ENCODE measurements at places on chromosomes 1 and 21.

DNA sequence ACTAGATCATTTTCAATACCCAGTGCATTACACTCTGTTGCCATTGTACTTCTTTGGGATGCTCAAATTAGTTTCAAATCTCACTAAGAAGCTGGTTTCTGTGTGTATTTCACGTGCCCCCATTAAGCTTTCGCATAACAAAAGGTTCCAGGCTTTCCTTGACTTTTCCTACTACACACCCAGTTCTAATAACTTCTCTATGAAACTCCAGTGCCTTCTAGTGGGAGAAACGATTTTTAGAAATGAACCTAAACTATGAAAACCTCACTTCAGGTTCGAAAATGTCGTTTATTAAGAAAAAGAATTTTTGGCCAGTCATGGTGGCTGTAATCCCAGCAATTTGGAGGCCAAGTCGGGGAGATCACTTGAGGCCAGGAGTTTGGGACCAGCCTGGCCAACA lies 2.8 kb downstream of the CFHR4 start:
- no peak for DNase-seq

GRCh38 chr1:53145051-53145600 lies 2.7 kb upstream of the SLC1A7 start:
- no peak for DNase-seq

- peak; percentile 20 for DNase-seq
These were observed 29.3 kb upstream of the USP1 start for GRCh38 chr1:62407398-62408009.

GRCh38 chr1:147641695-147642592 lies 28.4 kb downstream of the ACP6 start:
- no peak for DNase-seq

- DNase-seq: no peak
These were observed 77.9 kb downstream of the LAMC1 start for GRCh38 chr1:183101081-183101480.

DNA sequence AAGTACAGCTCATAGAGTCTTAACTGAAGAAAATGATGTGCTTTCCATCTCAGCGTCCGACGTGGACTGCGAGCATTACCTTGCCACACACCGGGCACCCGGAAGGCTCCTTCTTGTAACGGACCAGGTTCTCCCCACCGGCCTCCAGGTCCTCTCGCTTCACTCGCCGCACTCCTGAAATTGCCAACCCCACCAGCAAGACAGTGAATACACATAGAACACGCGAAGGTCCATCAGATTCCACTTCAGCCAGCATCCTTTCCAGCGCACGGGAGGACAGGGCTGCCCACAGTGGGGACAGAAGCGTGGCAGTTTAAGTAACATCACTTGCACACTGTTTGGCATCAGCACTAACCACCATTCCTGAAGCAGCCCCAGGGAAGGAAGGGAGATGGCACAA lies 53.3 kb downstream of the PRDM15 start:
- no peak for DNase-seq

DNA sequence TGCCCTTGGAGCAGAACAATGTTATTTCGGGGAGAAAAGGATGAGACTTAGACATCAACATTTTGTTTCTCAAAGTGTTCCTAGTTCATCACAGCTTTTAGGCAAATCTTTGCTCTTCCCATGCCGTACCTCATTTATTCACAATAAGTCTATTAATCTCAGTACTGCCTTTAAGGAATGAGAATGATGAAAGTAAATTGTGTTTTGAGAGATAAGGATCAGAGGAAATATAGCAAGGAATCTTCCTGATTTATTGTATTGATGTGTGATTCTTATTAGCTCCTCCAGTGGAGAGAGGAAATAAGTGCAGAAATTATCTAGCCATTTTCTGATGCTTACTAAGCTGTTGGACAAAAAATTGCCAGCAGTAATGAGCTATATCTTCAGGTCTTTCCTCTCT lies 2.0 kb downstream of the POLR3C start:
- no peak for DNase-seq

DNA sequence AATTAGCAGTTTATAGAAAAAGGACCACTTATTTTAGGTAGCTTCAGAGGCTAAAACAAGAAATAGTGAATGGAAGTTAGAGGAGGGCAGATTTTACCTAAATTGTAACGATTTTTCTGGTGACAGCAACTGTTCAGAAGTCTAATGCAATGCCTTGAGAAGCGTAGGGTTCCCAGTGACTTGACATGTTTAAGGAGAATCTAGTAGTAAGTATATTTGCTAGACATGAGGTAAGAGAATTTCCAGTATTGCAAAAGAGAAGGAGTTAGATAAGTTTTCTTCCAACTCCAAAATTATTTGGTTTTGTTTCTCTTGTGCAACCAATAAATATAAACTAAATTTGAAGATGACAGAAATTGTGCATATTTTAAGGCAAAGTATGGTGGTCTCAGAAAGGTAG lies 140.0 kb downstream of the SMYD3 start:
- no peak for DNase-seq

- DNase-seq: no peak
These were observed 6.1 kb downstream of the STX12 start for GRCh38 chr1:27779122-27779521.

GRCh38 chr1:63968663-63969440 lies 195.0 kb downstream of the ROR1 start:
- no peak for DNase-seq

DNA sequence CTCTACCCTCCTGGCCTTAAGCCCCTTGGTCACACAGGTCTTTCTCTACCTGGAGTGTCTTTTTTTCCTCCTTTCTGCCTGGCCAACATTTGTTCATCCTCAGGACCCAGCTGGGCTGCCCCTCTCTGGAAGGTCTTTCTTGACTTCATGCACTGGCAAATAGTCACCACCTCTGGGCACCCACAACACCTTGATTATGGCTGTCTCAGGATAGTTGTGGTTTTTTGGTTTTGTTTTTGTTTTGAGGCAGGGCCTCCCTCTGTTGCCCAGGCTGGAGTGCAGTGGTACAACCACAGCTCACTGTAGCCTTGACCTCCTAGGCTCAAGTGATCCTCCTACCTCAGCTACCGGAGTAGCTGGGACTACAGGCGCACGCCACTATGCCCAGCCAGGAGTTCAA lies 10.8 kb downstream of the RPS6KA1 start:
- no peak for DNase-seq

GRCh38 chr1:69982992-69983391 lies 222.4 kb downstream of the LRRC40 start:
- no peak for DNase-seq

DNA sequence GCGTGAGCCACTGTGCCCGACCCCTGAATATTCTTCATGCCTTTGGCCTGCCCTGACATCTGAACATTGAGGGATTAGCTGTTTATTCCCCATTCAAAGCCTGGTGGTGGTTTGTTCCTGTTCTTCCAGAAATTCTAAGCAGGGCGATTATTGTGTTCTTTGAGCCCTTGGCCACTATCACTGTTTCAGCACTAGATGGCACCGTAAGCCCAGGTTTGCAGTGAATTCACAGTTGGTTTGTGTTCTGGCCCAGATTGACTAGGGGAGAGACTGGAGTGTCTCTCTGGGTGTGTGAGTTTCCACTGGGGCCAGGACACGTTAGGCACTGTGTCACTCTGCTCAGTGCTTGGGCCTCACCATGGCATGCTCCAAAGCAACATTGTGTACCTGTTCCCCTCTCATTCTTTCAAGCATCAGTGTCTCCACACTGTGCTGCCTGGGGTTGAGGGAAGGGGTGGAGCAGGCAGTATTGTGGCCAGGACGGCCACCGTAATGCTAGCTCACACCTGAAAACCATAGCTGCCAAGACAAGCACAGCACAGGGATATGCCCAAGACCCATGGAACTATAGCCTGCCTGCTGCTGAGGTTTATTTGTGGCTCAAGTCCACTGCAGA lies 52.7 kb downstream of the PKN2 start:
- no peak for DNase-seq

- no peak for DNase-seq
These were observed 109.3 kb downstream of the NTNG1 start for GRCh38 chr1:107250169-107250568.

- DNase-seq: no peak
These were observed 165.7 kb upstream of the SGIP1 start for GRCh38 chr1:66368261-66368660.

DNA sequence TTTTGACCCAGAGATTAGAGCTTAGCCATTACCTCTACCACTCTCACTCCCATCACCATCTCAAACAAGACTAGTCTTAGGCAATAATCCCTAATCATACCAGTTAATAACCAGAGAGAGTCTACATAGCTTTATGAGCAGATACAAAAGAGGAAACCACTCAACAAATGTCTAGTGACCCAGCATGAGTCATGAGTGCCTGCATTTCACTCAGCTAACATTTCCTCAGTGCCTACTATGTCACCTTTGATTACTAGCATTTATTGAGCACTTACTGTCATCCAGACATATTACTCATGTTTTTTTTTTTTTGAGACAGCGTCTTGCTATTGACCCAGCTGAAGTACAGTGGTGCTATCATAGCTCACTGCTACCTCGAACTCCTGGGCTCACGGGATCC lies 35.9 kb upstream of the GALNT2 start:
- DNase-seq: no peak

GRCh38 chr1:174971466-174971865 lies 28.3 kb upstream of the CACYBP start:
- DNase-seq: no peak

DNA sequence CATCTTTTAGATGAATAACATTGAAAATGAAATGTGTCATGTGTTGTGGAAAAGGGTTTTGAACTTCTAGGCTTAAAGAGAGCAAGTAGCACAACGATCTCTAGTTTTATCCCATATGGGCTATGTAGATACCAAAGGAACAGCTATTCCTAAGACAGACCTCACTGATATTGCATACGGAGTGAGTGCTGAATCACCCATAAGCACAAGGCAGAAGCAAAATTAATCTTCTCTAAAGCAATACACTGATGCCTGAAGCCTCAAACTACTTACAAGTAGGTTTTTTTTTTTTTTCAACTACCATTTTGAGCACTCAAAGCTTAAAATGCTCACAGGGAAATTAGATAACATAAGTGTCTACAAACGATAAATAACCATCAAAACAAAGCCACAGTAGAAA lies 5.0 kb upstream of the KMO start:
- no peak for DNase-seq

DNA sequence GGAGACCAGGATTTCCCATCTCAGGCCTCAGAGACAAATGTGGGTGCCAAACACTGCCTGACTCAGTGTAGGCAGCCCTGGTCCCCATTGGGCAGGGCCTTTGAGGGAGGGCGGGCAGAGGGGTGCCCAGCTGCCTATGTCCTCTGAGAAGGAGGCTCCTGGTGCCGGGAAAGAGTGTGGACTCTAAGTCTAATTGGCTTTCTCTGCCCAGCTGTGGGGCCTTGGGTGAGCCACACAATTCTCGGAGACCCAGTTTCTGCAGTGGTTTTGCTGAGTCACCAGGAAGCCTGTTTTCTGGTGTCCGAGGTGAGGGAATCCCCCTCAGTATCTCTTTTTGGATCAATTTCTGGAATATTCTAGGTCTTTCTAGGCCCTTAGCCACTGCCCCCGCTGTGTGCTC lies 35.3 kb upstream of the ACTL8 start:
- no peak for DNase-seq

- peak; percentile 4 for DNase-seq
These were observed 95.7 kb downstream of the RHOU start for GRCh38 chr1:228830954-228831481.

DNA sequence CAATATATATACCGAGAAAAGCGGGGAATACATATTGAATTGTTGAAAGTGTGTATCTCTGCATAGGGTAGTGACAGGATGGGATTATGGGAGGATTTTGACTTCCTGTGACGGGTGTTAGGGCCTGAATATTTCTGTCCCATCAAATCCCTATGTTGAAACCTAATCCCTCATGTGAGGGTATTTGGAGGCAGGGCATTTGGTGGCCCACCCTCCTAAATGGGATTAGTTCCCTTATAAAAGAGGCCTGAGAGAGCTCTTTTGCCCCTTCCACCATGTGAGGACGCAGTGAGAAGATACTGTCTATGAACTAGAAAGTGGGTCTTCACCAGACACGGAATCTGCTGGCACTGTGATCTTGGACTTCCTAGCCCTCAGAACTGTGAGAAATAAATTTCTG lies 137.3 kb downstream of the ZSCAN20 start:
- no peak for DNase-seq

GRCh38 chr1:232893481-232894313 lies 56.7 kb upstream of the NTPCR start:
- no peak for DNase-seq

DNA sequence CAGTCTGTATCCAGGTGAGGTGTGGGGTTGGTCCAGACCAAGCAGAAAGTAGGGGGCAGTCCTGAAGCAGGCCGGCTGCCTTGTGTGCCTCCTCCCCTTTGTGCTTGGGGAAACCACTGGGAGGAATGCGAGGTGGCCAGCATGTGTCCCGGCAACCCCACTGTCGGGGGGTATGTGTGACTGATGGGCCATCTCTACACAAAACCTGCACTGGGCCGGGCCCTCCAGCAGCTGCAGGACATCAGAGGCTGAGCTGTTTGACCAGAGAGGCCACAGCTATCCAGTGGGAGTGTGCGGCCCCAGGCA lies 33.3 kb downstream of the TMEM51 start:
- no peak for DNase-seq
